ENCODE measurements at places on chromosomes 3 and 15.

DNA sequence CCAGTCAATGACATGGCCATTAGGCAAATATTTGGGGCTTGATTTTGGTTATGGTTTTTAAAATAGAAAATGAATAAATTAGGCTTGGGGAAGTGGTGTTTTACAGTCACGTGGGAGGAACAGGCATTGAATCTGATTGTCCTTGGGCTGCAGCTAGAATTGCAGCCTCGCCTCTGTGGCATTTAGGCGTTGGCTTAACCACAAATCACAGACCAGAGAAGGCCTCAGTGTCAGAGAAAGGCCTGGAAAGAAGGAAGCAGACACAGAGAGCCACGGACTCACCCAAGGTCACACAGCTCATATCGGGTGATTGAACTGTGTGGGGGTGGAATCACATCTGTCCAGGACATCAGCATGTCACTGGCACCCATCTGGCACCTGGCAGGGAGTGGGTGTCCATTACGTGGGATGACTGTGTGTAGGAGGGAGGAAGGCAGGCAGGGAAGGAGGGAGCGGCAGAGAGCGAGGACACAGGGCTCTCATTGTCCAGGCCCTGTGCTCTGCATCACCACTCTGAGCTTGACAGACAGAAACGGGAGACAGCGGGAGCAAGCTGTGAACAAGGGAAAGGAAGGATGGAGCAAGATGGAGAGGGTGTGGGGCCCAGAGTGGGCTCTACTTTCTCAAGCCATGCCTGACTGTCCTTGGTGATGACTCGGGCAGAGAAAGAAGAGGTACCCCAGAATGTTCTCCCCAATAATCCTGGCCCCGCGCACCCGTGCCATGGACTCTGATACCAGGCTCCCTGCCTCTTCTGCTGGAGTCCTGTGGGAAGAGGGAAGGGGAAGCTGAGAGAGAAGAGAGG lies 186.4 kb downstream of the FAM43A start:
- no peak for DNase-seq

- DNase-seq, result no peak
Observed at GRCh38 chr3:194373899-194374298, 4.4 kb upstream of the LRRC15 start.

- DNase-seq, result no peak
Observed at GRCh38 chr3:37309921-37310665, 135.7 kb upstream of the LRRFIP2 start.

GRCh38 chr3:172099495-172099808 lies 60.1 kb downstream of the FNDC3B start:
- no peak for DNase-seq

DNA sequence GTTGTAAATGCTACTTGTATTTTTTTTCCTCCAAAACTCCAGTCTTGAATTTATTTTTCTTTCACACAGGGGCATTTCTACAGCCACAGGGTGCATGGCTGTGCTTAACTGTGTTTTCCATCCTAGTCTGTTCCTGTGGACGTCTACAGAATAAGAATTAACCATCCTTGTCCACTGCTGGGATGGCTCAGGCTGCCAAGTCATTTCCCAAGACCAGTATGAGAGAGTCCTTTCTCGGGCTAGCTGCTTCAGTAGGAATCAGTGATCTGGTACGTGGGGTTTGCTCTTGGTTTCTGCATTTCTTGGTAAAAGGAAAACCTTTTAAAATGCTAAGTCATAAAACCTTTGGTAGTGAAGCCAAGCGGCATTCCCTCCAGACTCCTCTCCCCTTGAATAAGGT lies 29.8 kb downstream of the CHDH start:
- no peak for DNase-seq

DNA sequence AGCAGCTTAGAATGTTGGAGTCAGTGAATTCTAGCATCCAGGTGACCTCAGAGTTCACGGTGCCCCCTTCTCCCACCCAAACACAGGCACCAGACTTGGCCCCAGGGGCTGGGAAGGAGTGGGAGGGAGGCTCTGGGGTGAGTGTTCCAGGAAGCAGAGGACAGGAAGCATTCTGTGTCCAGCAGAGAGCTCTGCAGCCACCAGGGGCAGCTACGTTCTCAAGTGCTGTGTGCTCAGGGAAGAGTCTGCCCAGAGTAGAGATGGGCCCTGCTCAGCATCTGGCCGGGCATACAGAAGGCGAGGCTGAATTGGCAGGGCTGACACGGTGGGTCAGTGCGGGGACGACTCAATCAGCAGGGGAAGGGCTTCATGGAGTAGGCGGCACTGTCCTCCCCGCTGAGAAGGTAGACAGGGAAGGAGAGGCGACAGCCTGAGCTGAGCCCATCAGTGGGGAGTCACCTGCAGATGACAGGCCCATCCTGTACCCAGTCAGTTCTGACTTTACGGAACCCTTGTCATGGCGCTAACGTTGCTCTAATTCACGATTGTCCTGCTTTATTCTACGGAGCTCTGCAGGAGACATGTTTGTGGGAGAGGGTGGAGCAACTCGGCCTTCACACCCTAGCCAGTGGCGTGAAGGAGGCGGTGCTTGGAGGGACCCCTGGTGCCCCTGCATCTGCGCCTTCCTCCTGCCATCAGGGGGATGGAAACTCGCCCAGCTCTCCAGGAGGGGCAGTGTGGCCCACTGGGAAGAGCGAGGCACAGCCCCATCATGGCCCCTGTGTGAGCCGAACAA lies 82.2 kb downstream of the C3orf70 start:
- no peak for DNase-seq

- DNase-seq, result no peak
Observed at GRCh38 chr15:48415036-48415886, 84.0 kb downstream of the DUT start.

- no peak for DNase-seq
Observed at GRCh38 chr3:86563400-86563970, 427.5 kb downstream of the VGLL3 start.

- no peak for DNase-seq
Observed at GRCh38 chr3:157284688-157285087, 124.7 kb upstream of the CCNL1 start.

DNA sequence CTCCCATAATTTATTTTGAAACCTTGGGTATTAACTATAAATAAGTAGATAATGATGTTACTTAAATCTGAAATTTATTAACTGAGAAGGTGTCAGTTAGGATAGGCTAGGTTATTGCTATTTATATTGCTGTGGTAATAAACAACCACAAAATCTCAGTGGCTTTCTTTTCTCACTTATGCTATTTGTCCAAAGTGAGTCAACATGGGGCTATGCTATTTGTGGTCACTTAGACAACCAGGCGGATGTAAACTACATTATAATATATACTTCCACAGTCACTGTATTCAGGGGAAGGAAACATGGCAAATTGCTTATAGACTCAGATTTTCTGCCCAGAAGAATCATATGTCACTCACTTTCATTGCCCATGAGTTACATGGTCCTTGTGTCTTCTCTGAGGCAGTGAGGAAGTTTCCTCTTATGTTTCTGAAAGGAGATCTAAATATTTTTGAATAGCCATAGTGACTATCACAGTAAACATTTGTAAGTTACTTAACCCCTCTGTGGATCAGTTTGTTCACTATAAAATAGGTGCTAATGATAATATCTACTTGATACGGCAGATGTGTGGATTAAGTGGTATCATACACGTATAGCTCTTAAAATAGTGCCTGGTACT lies 19.8 kb downstream of the HMG20A start:
- DNase-seq, result no peak

GRCh38 chr3:27596921-27597320 lies 112.7 kb upstream of the SLC4A7 start:
- no peak for DNase-seq

- DNase-seq, result no peak
Observed at GRCh38 chr3:74456166-74456565, 158.3 kb downstream of the CNTN3 start.

DNA sequence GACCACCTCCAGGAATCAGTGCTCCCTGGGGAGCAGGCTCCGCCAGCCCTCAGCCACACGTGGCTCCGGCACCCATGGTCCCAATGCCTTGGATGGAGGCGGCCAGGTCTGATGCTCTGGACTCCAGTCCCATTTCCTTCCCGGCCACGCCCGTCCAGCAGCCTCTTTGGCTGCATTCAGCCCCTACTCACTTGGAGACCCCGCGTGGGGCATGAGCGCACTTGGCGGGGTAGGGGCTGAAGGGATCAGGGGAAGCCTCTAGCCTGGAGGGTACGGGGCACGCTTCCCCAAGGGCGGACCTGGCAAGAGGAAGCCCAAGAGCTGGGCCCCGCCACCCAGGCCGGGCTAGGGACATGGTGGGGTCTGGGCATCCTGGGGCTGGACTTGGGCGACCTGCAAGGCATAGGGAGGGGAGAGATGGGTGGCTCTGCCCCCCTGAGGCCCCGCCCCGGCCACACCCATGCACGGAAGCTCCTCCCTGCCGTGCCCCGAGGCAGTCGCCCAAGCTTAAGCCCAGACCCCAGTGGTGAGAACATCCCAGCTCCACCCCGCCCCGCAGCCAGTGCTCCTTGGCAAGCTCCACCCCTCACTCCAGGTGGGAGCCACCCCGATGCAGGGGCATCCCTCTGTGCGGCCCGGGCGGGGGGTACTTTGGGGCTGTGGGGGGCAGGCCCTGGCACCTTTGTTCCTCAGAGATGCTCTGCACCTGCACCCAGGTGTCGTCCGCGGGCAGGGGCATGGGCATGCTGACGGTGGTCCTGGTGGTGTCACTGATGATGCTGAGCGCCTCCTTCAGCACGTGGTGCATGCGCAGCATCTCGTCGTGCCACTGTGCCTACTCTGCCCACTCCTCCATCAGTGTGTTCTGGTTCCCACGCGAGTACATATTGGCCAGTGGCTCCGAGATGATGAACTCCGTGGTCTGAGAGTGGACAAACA lies 163.5 kb downstream of the GOLGA6L4 start:
- no peak for DNase-seq

DNA sequence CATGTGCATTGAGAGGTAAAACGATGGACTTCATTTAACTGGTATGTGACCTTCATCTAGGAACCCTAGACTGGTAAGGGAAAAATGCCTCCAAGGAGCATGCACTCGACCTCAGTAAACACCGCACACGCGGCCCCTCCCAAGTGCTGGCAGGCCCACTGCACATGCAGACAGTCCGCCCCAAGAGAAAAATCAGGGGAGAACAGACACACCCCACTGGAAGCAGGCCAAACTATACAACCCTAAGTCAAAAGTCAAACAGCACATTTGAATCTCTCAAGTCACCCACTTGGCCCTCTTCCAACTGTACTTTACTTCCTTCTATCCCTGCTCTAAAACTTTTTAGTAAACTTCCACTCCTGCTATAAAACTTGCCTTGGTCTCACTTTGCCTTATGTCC lies 250.1 kb upstream of the HES1 start:
- DNase-seq, result no peak

GRCh38 chr3:49754536-49754935 lies 30.8 kb upstream of the GMPPB start:
- DNase-seq, result no peak

DNA sequence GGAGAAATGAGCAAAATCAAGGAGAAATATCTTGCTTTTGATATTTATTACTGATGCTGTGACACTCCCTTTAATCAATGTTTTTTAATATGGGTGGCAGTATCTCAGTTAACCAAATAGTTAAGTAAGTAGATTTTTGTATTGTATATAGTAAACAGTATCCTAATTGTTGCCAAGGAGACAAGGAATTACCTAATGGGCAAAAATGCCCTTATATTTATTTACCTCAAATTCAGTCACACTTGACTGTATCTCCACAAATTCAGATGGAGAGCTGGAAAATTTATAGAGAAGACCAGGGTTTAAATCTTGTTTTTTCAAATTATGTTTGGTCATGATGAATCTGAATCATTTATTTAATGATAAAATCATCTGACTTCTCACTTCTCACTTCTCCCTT lies 3.6 kb upstream of the CHD2 start:
- DNase-seq, result no peak

- no peak for DNase-seq
Observed at GRCh38 chr3:46221938-46222337, 13.8 kb upstream of the CCR1 start.

DNA sequence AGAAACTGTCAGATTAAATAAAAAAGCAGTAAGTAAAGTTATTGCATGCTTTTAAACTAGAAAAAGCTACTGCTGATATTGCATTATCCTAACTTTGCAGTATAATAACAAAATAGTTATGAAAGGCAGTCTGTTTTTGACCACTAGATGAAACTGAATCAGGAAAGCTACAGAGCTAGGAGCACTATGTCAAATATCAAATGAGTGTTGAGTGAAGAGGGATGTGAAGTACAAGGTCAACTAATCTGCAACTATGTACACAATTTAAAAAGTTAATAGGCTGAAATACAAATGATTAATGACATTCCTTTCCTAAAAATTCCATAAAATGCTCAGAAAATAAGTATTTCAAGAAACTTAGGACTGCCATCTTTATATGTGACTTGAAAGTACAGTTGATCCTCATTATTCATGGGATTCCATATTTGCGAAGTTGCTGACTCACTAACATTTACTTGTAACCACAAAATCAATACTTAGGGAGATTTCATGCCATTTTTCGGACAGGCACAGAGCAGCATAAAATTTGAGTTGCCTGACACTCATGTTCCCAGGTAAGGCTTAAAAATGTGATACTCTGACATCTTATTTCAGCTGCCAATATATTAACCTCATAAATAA lies 34.5 kb downstream of the SLC4A7 start:
- no peak for DNase-seq

DNA sequence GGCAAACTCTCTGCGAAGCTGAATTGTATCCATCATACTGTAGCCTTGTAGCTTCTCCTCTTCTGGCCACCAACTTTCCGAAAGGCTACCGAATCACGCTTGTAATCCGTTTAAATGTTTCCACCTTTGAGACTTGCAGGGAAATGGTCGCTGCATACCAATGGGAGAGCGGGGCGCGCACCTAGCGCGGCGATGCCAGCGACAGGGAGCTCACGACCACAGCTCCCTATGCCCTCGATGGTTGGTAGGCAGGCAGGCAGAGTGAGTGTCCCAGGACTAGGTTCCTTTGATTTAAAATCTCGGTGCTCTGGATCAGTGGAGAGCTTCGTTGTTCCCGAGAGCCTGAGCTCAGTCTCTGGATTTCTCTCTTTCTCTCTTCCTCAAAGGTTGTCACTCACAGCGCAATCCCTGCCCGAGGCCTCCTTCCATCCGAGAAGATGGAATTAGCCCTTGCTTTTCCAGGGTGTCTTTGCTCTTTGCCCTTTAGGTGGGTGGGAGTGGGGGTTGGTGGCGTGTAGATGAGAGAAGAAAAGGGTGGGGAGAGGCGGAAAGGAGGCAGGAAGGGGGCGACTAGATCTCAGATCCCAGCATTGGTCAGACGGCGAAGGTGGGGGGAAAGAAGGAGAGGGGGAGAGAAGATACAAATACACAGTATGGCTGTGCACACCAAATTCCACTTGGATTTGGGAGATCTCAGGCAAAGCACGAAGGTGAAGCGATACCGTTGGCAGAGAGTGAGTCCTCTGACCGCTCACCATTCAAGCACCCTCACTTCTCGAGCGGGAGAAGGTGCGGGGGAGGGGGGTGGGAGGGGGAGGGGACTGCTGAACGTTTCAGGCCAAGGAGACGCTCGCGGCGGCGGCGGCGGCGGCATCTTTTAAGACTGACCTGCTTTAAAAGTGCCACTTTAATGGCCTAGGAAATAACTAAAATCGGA lies at the start of gene SLITRK3:
Gene SLITRK3, minus strand, starts transcription at position 745 of the 937 bp plus-strand sequence. CDS start 5,554 bp downstream, outside the sequence.
- no peak for DNase-seq

GRCh38 chr3:128845119-128845777 lies 34.2 kb upstream of the ACAD9 start:
- no peak for DNase-seq

Measured in stimulated activated CD8-positive, alpha-beta memory T cell treated with anti-CD3 and anti-CD28 coated beads, Interleukin-12 subunit alpha, Interleukin-12 subunit beta, amount 100 ng/mL, for 4 hours (primary cell).